ENCODE measurements at places on chromosomes 2 and 18.

GRCh38 chr18:47929681-47930198 is 719 bp downstream of the SMAD2 start:
- no peak for DNase-seq

DNA sequence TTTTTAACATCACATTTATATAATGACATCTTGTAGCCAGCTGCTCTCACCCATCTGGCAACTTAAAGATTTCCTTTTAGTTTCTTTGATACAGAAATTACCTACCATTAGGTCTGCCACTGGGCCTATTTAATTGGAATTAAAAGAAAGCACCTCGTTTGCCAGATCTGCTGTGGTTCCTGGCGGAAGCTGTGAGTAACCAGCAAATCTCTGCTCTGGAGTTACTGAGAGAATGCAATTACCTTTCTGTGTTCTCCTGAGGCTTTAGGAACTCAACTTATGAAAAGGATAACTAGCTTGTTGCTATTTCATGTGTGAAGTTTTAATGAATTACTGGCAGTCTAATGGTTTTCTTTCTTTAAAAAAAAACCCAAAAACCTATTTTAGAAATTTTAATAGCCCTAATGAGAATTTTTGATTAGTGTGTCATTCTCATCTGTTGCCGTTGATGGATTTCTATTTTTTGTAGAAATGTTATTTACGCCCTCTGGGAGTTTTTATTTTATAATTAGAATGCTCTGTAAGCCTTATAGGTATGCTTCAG is 69.7 kb upstream of the LYPD6B start:
- no peak for DNase-seq

DNA sequence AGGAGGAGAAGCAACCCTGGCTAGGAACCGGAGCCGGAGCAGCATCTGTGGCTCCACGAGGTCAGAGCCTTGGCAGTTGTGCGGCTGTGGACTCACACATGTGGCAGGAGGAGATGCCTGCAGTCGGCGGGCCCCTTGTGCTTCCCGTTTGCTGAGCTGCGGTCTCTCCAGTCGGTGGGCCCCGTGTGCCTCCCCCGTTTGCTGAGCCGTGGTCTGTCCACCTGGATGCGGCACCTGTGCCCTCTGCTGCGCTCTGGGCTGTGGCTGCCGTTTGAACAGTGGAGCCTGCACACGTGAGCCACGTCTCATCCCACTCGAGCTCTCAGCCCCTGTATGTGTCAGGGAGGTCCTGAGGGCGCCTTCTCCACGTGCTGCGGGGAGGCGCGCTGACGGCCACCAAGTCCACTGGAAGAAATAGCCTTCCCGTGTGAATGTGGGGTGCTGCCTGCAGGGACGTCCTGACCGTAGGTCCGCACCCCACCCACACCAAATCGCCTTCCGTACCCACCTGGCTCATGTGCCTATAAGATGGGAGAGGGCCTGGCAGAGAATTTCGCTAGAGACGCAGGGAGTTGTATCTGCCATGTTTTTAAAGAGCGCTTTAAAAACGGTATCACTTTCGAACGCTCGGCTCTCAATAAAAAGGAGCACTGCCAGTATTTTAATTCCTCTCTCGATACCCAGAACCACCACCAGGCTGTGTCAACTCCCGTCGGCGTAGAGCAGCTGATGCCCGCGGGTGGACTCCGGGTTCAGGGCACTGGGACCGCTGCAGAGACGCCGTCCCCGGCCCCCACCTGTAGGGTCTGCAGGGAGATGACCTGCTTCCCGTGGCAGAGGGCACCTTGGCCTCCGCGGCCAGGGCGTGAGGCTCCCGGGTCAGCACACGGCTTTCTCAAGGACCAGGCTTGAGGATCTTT is 117.0 kb downstream of the NFATC1 start:
- DNase-seq = no peak

DNA sequence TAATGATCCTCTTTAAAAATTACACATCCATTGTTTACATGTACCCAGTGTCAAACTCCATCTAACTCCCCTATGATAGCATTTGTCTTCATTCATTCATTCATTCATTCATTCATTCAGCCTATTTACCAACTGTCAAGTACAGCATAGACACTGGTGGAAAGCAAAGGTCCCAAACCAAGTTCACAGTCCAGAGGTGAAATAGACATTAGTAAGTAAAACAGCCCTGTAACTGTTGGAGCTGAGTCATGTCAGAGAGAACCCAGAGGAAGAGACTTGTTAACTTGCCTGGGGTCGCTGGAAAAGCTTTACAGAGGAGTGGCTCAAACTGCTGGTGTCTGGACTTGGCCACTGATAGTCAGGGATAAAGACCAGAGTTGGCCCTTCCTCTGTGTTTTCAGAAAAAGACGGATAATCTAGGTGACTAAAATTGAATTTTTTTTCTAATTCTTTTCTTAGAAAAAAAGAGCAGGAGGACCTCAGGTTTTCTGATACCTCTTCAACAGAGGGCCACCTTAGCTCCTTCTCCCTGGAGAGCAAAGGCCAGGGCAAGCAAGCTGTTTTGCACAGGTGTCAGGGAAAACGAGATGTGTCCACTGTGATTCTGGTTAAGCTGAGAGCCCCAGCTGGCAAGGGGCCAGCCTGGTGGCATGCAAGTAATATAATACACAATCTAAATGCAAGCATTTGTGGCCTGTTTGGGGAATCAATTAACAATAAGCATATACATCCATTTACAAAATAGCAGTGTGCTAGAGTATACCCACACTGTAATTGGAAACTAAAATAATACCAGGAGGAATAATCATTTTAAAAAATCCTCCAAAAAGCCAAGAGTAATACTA is 96.7 kb upstream of the SLC14A2 start:
- peak; percentile 18 for DNase-seq
